ENCODE measurements at places on chromosomes 11 and 22. TPM values are rescaled to one million over a fixed set of nuclear protein-coding genes. Genes with fewer than 3 reads are reported as not detected.

Gene TRPM5
- not detected for total RNA-seq

Gene OTOG
- not detected for total RNA-seq

Gene GPR83
- total RNA-seq = not detected

DNA sequence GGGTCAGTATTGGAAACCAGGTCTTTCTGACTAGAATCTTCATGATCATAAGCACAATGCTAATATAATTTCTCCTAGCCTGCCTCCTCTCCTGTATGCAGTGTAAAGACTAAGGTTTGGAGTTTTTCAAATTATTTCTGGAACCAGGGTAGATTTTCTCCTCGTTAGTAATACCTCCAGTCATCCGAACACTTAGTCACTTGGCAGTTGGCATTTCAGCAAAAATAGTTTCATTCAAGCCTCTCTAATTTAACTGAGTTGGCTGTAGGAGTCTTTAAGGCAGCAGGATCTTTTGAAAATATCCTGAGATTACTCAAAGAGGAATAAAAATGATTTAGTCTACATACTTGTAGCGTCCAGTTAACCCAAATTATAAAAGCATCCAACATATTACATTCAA lies 6.3 kb downstream of the TYR start:
- no peak for DNase-seq

GRCh38 chr22:45814198-45814597 lies 142.6 kb downstream of the ATXN10 start:
- no peak for DNase-seq

DNA sequence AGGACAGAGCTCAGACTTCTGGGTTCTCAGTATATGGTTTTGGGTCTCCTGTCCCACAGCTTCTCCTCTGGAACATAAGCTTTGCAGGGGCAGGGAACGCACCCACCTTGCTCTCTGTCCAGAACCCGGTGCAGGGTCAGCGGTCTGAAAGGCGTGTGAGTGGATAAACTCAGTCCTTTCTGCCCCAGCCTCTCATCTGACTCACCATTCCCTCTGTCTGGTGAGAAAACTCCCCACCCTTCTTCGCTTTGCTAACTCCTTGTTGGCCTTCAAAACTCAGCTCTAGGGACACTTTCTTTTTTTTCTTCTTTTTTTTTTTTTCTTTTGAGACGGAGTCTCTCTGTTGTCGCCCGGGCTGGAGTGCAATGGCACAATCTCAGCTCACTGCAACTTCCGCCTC lies 68.9 kb upstream of the NUP50 start:
- DNase-seq = no peak

Measured in cardiac septum (tissue), 1 donor.